Bladder microvascular endothelial cell (primary cell): ENCODE measurements at places on chromosomes 6 and 20. TPM values are rescaled to one million over a fixed set of nuclear protein-coding genes. Genes with fewer than 3 reads are reported as not detected.

Gene BNIP5
- total RNA-seq = not detected in 2 replicates

Gene PLCG1
- total RNA-seq = 147 and 274 TPM in 2 replicates

Gene FOXO3
- 10.8 and 17.4 TPM in 2 replicates for total RNA-seq

Gene MCHR2
- not detected in 2 replicates for total RNA-seq

Gene AVP
- not detected in 2 replicates for total RNA-seq

Gene FAM209B
- total RNA-seq = not detected in 2 replicates

Gene SALL4
- 0.76 TPM in 1 of 2 replicates, not detected in the other for total RNA-seq

Gene ADGRB3
- total RNA-seq = not detected in 2 replicates

Gene GPLD1
- total RNA-seq = 0.06 TPM in 1 of 2 replicates, not detected in the other

Gene ZBTB24
- 3.6 and 6.2 TPM in 2 replicates for total RNA-seq

Gene TBX18
- 0.32 and 31.0 TPM in 2 replicates for total RNA-seq

Gene SLC22A2
- total RNA-seq = not detected in 2 replicates

Gene MYBL2
- 15.2 and 17.3 TPM in 2 replicates for total RNA-seq

Gene SLC13A3
- 0.13 TPM in 1 of 2 replicates, not detected in the other for total RNA-seq

Gene CPNE1
- 80.0 and 134 TPM in 2 replicates for total RNA-seq

Gene MYL9
- 3.2 and 4.3 TPM in 2 replicates for total RNA-seq

Gene SPATA2
- 0.65 and 2.2 TPM in 2 replicates for total RNA-seq

Gene F13A1
- total RNA-seq = not detected in 2 replicates

Gene CNR1
- 0.19 and 0.65 TPM in 2 replicates for total RNA-seq

Gene ASIP
- not detected in 2 replicates for total RNA-seq

Gene OR5V1
- not detected in 2 replicates for total RNA-seq

Gene CPNE5
- total RNA-seq = 5.8 and 18.1 TPM in 2 replicates

Gene AURKA
- total RNA-seq = 18.8 and 30.9 TPM in 2 replicates

Gene PTCHD4
- 4.2 and 18.9 TPM in 2 replicates for total RNA-seq

Gene OOEP
- not detected in 2 replicates for total RNA-seq

Gene TMEM170B
- 1.3 and 3.6 TPM in 2 replicates for total RNA-seq

Gene SIRPB2
- 1.3 and 2.8 TPM in 2 replicates for total RNA-seq

Gene C6orf163
- total RNA-seq = 0.65 and 1.3 TPM in 2 replicates

Gene CTCFL
- total RNA-seq = not detected in 2 replicates

Gene LY6G6D
- total RNA-seq = not detected in 2 replicates

Gene OVOL2
- not detected in 2 replicates for total RNA-seq

Gene RNF217
- 7.4 and 39.1 TPM in 2 replicates for total RNA-seq

Gene SAMD3
- total RNA-seq = not detected in 2 replicates
